Fibroblast of skin of scalp (primary cell): ENCODE measurements at places on chromosomes 3 and 15.
A peak's percentile ranks its signal among the peaks of the same experiment; 100 is the strongest.

DNA sequence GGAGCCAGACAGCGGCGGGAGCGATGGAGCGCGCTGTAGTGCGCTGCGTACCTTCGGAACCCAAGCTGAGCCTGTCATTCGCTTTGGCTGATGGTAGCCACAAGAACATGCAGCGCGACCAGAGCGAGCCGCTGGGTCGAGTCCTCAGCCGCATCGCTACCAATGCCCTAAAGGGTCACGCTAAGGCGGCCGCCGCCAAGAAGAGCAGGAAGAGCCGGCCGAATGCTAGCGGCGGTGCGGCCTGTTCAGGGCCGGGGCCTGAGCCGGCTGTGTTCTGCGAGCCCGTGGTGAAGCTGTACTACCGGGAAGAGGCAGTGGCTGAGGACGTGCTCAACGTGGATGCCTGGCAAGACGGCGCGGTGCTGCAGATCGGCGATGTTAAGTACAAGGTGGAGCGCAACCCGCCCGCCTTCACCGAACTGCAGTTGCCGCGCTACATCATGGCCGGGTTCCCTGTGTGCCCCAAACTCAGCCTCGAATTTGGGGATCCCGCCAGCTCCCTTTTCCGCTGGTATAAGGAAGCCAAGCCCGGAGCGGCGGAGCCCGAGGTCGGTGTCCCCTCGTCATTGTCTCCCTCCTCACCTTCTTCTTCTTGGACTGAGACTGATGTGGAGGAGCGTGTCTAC, 498 bp downstream of the PDE12 start:
- DNase-seq: no peak

GRCh38 chr3:106004137-106004681, 135.4 kb upstream of the CBLB start:
- DNase-seq: peak; percentile 17

GRCh38 chr3:173624086-173624485, 226.5 kb downstream of the NLGN1 start:
- no peak for DNase-seq

DNA sequence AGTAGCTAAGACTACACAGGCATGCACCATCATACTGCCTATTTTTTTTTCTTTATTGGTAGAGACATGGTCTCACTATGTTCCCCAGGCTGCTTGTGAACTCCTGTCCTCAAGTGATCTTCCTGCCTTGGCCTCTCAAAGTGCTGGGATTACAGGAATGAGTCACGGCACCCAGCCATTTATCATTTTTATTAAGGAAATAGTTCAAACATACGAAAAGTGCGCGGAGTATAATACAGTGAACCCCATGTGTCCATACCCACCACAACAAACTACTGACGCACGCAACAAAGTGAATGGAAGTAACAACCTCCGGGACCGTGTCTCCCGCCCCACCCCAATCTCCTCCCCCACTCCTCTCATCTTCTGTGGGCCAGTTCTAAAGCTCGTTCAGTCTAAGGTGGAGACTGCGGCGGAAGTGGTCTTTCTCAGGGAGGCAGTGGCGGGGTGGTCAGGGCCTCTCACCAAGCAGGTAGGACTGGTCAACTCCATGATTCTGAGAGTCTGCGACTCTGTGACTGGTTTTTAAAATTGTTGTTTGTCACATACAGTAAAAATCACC, 42.1 kb downstream of the DNAJB8 start:
- DNase-seq: no peak

- no peak for DNase-seq
These were observed 157.3 kb upstream of the LPP start for GRCh38 chr3:187996609-187997008.

GRCh38 chr3:197713477-197713822, 23.3 kb downstream of the RUBCN start:
- no peak for DNase-seq

GRCh38 chr3:17505856-17506255, 236.6 kb downstream of the TBC1D5 start:
- DNase-seq: peak; percentile 31

DNA sequence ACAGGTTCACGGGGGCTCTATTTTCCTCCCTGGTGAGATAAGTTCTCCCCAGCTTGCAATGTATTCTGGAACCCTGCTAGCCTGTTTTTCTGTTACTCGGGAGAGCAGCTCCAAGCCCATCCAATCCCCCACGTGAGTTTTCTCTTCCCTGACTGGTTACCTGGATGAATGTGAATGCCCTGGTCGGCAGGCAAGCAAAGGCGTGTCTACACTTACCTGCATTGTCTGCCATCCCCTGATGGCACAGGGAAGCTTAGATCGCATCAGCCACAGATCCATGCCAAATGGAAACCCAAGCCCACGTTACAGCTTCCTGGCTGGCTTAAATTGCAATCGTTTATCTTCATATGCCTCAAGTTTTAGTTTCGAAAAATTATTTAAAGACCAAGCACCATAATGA, 149.9 kb downstream of the FOXP1 start:
- DNase-seq: no peak

DNA sequence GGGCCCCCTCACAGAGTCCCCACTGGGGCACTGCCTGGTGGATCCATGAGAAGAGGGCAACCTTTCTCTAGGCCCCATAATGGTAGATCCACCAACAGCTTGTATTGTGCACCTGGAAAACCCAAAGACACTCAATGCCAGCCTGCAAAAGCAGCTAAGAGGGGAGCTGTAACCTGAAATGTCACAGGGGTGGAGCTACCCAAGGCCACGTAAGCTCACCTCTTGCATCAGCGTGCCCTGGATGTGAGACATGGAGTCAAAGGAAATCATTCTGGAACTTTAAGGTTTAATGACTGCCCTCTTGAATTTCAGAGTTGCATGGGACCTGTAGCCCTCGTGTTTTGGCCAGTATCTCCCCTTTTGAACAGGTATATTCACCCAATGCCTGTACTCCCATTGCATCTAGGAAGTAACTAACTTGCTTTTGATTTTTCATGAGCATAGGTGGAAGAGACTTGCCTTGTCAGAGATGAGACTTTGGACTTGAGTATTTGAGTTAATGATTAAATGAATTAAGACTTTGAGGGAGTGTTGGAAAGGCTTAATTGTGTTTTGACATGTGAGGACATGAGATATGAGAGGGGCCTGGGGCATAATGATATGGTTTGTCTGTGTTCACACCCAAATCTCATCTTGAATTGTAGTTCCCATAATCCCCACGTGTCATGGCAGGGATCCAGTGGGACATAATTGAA, 900.9 kb upstream of the ROBO1 start:
- no peak for DNase-seq

- DNase-seq: no peak
These were observed 119.2 kb downstream of the SHQ1 start for GRCh38 chr3:72728958-72729467.

GRCh38 chr3:60206206-60206605, 1045.0 kb downstream of the FHIT start:
- DNase-seq: no peak

DNA sequence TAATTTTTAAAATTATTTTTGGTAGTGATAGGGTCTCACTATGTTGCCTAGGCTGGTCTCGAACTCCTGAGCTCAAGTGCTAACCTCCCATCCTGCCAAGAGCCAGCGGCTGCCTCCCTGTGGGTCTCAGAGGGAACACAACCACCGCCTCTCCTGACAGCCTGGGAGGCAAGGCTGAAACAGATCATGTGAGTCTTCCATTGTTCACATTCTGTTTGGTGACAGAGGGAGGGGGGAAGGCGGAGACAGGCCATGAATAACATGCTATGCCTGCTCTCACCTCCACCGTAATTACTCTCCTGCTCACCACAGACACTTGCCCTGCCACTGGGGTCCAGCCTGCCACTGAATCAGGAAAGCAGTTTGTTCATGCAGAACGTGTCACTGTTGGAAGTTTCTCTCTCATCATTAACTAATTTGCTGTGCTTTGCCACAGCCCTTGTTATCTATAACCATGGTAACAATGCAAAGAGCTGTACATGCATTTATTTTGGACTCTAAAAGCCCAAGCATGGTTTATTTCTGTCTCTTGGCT, 78.4 kb upstream of the RASGRF1 start:
- DNase-seq: no peak

GRCh38 chr3:138786788-138787271, 47.9 kb downstream of the PIK3CB start:
- DNase-seq: peak; percentile 45

DNA sequence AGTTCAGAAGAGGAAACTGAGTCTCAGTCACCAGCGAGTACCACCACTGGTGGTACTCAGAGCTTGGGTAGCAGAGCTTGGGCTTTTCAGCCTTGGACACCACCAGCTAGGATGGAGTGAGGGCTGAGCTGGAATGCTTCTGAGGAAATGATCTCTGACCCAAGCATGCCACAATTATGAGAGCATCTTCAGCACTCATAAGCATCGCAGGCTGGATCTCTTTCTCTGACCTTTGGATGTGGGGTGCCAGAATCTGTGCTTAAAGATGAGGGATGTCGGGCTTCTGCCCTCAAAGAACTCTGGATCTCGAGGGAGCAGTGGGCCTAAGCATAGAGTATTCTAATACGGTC, 36.4 kb downstream of the ZNF710 start:
- DNase-seq: peak; percentile 46

DNA sequence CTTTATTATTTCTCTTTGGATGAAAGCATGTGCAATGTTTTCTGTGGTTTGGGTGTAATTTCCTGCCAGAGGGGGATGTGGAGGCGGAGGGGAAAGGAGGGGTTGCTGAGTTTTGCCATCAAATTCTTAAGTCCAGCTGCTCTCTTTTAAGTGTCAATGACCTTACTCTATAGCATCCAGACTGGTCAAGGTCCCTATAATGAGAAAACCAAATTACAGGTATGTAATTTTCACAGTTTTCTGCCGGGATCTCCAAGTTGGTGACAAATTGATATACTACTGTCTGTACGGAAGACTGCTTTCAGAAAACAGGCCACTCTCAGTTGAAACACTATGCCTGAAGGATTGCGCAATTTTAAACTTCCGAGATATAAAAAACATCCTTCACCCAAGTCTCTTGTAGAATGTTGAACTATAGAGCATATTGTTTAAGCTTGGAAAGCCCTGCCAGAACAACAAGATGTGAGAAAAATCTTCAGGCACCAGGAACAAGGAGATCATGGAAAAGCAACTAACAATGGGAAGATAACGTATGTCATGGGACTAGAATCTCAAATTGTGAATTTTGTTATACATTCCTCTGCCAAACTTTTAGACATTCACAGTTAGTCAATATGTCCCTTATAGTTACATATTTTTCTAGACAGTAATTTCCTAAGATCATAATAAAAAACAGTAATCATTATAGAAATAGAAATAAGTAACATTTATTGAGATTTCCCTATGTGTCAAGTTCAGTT, 300.7 kb upstream of the SATB1 start:
- DNase-seq: no peak

DNA sequence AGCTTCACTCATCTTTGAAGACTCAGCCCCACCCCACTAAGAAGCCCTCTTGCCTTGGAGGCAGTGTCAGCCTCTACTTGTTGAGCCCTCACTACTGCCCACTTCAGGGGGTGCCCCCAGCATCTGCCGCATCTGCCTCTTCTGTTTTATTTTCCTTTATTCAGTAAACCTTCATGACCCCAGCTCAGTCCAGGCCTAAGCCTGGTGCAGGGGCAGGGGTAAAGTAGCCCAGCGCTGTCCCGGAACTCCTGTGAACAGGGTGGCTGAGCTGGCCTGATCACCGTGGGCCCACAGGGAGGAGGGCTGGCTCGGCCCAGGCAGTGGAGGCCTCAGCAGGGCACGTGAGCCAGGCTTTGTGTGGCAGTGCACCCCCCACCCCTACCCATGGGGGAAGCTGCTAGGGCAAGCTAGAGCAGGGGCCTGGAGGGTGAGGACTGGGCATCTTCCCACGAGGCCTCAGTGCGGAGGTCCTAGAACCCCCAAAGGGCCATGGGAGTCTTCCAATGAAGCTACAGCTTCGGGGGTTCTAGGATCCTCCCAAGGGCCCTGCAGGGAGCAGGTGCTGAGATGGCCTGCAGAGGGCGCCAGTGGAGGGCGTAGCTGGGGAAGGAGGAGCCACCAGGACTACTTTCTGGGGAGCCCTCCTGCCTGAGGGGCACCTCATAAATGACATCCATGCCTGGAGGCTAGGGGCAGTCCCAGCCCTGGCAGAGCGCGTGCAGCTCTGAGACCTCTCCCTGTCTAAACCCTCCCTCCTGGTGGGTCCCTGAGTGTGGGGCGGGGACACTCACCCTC, 36.0 kb downstream of the TSPAN3 start:
- DNase-seq: peak; percentile 29

GRCh38 chr3:72067721-72068120, 282.8 kb upstream of the PROK2 start:
- DNase-seq: no peak

- no peak for DNase-seq
These were observed 5.1 kb upstream of the ZSCAN2 start for GRCh38 chr15:84595660-84596059.

- DNase-seq: peak; percentile 56
These were observed 62.2 kb upstream of the MRPS22 start for GRCh38 chr3:139281522-139282196.

- DNase-seq: no peak
These were observed 428.9 kb downstream of the NLGN1 start for GRCh38 chr3:173826416-173826815.

- DNase-seq: no peak
These were observed 646.1 kb downstream of the SQOR start for GRCh38 chr15:46280762-46281542.

GRCh38 chr3:141426404-141427034, 58.2 kb downstream of the ZBTB38 start:
- peak; percentile 55 for DNase-seq

- DNase-seq: no peak
These were observed 310.2 kb downstream of the SATB1 start for GRCh38 chr3:18114894-18115293.

GRCh38 chr3:150511122-150511821, 35.0 kb downstream of the SERP1 start:
- no peak for DNase-seq

GRCh38 chr3:143428294-143428693, 308.7 kb downstream of the CHST2 start:
- DNase-seq: no peak

GRCh38 chr3:86743233-86743632, 247.7 kb downstream of the VGLL3 start:
- DNase-seq: no peak

- DNase-seq: no peak
These were observed 57.9 kb downstream of the STAG1 start for GRCh38 chr3:136694321-136694720.

DNA sequence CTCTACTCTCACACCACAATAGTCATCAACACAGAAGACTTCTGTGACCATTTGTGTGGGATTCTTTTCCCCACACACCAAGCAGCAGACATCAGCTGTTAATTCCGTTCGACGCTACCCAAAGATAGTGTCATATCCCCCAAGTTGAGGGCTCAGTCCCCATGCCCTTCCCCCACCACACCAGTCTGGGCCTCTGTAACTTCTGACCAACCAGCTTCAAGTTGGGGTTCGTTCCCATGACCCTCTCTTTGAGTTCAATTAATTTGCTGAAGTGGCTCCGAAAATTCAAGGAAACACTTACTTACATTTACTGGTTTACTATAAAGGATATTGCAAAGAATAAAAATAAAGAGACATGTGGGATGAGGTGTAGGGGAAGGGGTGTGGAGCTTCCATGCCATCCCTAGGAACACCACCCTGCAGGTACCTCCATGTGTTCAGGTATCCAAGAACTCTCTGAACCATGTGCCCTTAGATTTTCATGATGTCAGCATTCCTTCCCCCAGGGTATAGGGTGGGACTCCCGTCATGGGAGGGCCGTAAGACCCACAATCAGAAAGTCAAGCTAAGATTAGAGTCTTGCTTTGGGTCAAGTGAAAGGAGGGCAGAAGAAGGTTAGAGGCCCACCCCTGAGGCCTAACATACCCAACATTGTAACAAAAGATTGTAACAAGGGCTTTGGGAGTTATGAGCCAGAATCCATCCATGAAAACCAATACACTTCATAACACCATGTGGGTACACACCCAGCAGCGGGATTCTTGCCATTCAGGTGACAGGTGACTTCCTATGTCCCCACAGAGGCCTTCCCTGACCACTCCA, 82.7 kb downstream of the BTLA start:
- no peak for DNase-seq
